ENCODE measurements at places on chromosomes 13 and 19.

GRCh38 chr19:10112895-10113591, 1.6 kb downstream of the P2RY11 start:
- peak; percentile 81 for DNase-seq

- no peak for DNase-seq
Measured at GRCh38 chr13:41325752-41326151, 14.7 kb downstream of the NAA16 start.

DNA sequence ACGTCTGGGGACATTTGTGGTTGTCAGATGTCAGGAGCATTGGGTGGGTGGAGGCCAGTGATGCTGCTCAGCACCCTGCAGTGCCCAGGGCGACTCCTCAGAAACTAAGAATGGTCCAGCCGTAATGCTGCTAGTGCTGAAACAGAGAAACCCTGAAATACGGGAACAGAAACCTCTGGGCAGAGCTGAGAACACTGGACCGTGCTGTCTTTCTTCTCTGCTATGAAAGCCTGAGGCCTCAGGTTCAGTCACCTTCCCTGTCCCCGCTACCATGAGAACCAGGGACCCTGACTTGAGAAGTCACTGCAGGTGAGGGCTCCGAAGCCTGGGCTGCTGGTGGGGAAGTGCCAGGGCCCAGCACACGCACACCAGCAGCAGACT, 13.4 kb downstream of the CAPS start:
- no peak for DNase-seq

DNA sequence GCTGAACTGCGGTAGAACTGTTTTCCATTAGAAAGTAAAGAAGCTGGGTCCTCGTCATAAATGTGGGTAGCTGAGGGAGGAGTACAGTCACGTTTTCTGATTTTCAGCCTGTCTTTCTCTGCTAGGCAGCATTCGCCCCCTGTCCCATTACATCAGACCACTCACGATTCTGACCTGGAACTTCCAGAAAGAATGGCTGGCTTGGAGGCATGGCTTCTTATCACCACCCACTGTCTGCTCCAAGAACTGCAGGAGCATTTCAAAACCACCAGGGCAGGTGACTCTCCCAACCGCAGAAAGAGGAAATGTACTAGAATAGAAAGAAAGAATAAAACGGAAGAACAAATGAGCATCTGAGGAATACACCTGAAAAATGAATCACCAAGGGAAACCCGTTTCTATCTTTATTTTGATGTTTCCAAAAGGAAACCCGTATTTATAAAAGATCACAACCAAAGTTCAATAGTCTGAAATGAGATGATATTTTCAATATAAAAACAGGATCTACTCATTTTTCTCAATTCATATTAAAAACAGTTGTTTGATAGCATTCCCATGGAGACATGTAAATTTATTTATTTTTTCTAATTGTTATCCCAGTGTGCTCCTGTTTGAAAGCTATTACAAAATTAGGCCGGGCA, 22.1 kb upstream of the POMP start:
- DNase-seq: peak; percentile 5

GRCh38 chr13:109862627-109863026, 76.2 kb upstream of the IRS2 start:
- no peak for DNase-seq

- no peak for DNase-seq
Measured at GRCh38 chr13:106691341-106691740, 123.4 kb upstream of the ARGLU1 start.

Measured in CD4-positive, alpha-beta T cell (primary cell).